Fibroblast of upper back skin (primary cell): ENCODE measurements at places on chromosomes 1 and 21.

DNA sequence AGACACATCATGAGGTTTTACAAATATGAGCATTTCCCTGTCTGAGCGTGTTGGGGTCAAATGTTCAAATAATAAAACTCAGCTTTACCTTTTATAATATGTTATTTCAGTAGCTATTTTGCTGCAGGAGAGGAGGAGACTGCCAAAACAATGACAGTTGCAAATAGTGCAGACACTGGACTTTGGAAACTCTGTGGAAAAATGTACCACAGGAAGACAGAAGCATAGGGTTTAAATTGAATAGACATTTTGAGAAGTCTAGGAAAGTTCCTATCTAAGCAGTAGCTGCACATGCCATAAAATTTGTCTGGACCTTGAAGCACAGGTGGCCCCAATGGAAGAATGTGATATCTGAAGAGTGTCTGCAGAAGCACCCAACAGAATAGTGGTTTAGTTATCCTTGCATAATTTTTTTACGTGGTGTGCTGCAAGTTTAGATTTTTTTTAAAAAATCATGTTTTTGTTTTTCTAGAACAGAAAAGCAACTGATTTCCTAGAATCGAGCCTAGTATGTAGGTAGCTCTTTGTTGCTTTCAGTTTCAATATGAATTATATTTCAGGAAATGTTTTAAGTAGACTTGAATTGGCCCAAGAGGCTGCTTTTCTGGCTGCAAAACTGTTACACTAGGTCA, 14.0 kb upstream of the GBP5 start:
- DNase-seq, result no peak

DNA sequence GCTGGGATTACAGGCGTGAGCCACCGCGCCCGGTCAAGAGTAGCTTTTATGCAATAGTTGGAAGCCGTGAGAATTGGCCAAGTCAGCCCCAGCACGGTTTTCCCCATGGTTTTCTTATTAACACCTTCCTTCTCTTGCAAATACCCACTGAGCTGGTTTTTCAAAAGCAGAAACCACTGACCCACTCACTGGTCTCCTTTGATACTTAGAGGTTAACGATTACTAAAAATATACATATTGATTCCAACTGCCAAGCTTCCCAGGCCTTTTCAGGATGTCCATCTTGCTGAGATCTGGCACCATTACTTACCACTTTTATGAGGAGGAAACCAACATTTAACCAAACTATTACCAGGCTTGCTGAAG, 25.9 kb upstream of the TARDBP start:
- DNase-seq, result no peak

DNA sequence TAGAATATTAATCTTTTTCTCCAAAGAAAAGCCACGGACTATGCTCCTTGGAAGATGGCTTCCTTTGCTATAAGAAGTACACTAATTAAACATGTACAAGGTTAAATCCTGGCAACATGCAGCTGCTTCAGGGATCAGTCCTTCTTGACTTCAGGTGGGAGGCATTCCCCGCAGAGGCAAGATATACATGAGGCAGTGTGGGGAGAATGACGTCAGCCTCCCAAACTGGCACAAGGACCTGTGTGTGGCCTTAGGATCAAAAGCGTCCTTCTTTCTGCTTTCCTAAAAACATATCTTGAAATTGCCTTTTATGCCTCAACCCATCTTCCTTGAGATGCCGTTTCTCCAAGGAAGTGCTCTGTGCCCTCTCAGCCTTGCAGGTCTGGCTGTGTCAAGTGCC, 90.3 kb downstream of the WLS start:
- no peak for DNase-seq

- DNase-seq, result no peak
These were observed 616.9 kb downstream of the AJAP1 start for GRCh38 chr1:5271264-5271663.

DNA sequence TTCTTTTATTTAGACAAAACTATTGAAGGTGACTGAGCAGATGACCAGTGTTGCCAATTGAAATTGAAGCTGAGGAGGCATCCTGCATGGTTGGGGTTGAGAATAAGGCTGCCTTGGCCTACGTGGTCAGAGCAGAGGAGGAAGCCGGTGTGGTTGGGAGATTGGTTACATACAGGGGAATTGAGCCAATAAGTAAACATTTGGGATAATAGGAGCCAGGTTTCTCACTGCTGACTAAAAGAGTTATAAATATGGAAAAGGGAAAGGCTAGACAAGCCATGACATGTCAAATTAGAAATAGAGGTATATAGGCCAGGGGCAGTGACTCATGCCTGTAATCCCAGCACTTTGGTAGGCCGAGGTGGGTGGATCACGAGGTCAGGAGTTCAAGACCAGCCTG, 15.8 kb downstream of the SNX7 start:
- DNase-seq, result peak; percentile 80

DNA sequence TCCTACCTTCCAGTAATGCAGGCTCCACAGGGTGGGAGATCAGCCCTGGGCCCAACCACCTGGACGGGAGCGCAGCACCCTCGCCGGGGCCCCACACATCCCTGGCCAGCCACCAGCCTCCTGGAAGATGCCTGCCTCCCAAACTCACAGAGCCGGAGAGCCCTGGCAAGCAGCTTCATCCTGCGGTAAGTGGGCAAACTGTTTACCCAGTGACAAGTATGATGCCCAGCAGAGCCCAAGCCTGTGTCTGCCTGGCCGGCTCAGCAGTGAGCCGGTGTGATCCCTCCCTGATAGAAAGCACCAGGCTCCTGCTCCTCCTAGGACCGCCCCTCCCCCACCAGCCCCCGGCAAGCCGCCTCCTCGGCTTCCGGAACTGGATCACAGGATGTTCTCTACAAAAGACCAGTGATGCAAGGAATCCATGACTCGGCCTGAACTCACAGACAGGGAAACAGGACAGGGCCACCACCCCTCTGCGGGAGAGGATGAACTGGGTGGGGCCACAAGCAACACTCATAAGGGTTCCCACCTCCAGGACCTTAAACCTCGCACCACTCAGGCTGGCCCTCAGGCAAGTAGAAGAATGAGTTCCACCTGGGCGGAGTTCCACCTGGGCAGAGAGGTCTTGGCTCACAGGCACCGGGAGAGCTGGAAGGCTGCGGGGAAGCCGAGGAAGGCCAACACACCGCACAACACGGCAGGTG, 7.9 kb downstream of the ACOT7 start:
- peak; percentile 70 for DNase-seq

DNA sequence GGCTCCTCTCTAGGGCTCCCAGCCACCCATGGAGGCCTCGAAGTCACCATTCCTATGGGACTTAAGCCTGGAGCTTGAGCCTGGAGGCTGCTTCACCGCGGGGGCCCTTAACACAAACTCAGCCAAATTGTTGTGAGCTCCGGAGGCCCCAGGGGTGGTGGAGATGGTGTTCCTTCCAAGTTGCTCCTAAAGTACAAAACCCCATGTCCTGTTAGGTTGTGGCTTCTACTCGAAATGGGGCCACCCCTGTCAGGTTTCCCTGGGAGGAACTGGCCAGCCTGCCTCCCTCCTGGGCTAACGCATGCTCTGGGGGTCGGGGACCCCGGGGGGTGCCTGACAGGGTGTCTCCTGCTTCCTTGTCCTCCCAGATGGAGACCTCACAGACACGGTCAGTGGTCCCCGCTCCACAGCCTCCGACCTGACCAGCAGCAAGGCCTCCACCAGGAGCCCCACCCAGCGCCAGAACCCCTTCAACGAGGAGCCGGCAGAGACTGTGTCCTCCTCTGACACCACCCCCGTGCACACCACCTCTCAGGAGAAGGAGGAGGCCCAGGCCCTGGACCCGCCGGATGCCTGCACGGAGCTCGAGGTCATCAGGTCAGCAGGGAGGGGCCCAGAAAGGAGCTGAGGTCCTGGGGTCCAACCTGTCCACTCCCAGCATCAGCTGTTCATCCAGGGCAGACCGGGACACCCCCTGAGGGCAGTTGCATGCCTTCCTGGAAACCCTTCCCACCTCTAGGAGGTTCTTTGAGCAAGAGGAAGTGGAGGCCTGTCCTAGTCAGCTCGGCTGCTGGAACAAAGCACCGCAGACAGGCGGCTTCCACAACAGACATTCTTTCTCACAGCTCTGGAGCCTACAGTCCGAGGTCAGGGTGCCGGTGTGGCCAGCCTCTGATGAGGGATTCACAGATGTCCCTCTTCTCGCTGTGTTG, 10.8 kb upstream of the SLC25A34 start:
- DNase-seq, result no peak

GRCh38 chr1:43993206-43993914, 2.0 kb downstream of the CCDC24 start:
- DNase-seq, result no peak

- DNase-seq, result no peak
These were observed 34.4 kb upstream of the OLIG2 start for GRCh38 chr21:32991361-32991760.

DNA sequence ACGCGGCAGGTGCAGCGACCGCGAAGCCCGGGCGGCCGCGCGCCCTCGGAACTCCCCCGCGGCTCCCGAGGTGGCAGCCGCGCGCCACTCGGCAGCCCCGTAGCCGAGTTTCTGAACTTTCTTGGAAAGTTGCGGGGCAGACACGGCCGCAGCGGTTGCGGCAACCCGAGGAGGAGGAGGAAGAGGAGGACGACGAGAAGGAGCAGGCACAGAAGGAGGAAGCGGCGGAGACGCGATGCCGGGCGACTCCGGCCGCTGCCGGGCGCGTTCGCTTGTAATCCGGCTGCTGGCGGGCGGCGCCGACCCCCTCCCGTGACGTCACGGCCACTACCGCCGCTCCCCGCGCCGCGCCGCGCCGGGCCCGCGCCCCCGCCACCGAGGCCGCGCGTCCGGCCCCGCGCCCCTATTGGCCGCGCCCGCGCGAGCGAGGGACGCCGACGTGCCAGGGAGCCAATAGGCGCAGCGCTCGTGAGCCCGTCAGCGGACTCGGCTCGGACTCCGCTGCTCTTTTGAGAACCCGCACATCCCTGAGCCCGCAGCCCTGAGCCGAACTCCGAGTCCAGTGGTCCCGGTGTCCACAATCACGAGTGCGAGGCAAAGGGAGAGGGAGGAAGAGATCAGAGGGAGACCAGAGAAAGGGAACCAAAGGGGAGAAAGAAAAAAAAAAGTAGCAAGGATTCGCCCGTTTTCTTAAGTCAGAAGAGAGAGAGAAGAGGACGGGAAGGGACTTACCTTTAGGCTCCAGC, 736 bp upstream of the BARHL2 start:
- DNase-seq, result peak; percentile 13

DNA sequence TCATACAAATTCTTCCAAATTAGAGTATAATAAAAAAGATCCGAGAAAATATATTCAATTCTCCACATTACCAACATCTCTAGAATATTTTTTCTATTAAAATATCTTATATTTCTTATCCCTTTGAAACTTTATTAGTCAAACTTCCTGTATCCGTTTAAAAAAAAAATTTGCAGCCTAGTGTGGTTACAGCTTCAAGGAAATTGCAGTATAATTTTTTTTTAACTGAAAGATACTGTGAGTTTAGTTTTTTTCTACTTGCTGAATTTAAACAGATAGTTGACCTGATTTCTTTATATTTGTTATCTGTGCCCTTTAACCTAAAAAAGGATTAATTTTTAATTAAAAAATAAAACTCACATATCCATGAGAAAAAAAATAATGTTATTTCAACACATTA, 1.5 kb downstream of the RGS18 start:
- DNase-seq, result no peak

- peak; percentile 94 for DNase-seq
These were observed 84.9 kb upstream of the ARHGEF16 start for GRCh38 chr1:3369446-3370076.

DNA sequence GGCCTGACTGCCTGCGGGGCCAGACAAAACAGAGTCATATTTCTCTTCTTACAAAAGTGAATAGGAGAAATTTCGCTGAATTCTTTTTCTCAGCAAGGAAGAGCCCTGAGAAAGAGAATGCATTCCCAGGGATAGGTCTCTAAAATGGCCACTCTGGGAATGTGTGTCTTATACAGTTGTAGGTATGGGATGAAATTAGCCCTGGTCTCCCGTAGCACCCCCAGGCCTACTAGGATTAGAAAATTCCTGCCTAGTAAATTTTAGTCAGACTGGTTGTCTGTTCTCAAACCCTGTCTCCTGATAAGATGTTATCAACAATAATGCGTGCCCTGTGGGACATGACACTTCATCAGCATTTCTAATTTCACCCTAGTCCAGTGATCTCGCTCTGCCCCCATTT, 920.1 kb downstream of the LTN1 start:
- no peak for DNase-seq

GRCh38 chr21:34596561-34597271, 18.2 kb downstream of the RCAN1 start:
- DNase-seq, result no peak

DNA sequence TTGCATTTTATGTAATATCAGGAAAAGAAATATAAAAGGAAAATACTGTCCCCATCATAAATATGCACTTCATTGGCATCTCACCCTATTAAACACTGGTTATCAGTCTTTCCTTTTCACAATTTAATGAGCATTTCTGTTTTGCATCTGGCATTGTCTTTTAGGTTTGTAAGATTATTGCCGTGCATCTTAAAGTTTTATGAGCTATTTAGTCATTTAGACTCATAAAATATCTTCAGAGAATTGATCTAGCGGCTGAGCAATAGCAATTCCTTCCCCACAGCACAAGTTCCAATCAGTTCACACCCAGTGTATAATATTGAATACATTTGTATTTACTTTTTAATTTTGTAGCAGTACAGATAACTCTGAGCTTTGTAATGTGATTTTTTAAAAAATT, 112.3 kb upstream of the C1orf105 start:
- no peak for DNase-seq
